ENCODE measurements at places on chromosomes 11 and 22.

GRCh38 chr22:22721681-22722354 is 77.4 kb downstream of the GGTLC2 start:
- DNase-seq, result no peak

GRCh38 chr11:114081641-114082414 is 22.3 kb downstream of the ZBTB16 start:
- DNase-seq, result no peak

DNA sequence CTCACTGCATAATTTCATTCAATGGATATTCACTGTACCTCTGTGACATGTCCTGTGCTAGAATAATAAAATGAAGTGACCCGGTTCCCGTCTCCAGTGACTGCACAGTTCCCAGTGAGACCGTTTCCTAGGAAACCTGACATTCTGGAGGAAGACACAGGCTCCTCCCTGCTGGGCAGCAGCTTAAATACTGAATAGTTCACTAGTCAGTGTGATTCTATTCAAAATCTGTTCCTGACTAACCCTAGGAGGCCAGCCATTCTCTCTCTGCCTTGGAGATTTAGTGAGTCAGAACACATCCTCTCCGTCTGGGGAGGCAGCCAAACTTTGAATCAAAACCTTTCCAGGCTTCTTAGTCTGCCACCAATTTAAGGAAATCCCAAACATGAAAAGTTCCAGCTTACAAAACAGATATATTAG is 11.3 kb downstream of the TRIM66 start:
- no peak for DNase-seq

GRCh38 chr11:8870411-8871170 is 40.4 kb upstream of the AKIP1 start:
- DNase-seq, result no peak

GRCh38 chr22:38111925-38112355 is 1.5 kb upstream of the BAIAP2L2 start:
- DNase-seq, result no peak

GRCh38 chr11:134583397-134583990 is 171.5 kb upstream of the B3GAT1 start:
- no peak for DNase-seq

GRCh38 chr11:117849781-117850414 is 25.4 kb upstream of the FXYD2 start:
- no peak for DNase-seq

GRCh38 chr11:60530454-60531100 is 15.4 kb downstream of the MS4A13 start:
- DNase-seq, result no peak

DNA sequence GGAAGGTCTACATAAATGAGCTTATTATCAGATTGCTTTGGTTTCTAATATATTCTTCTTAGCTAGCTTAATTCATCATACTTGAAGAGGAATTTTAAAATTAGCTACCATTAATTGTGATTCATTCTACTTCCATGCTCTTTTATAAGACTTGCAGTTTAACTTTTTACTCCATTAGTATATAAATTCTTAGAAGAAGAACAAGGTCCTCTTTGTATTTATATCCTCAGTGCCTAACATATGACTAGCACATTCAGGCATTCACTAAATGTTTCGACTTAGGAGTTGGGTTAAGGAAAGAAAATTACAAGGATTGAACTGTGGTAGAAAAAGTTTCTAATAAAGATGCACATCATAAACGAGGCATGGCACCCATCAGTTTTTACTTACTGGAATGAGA is 1135.5 kb downstream of the JRKL start:
- DNase-seq, result no peak

DNA sequence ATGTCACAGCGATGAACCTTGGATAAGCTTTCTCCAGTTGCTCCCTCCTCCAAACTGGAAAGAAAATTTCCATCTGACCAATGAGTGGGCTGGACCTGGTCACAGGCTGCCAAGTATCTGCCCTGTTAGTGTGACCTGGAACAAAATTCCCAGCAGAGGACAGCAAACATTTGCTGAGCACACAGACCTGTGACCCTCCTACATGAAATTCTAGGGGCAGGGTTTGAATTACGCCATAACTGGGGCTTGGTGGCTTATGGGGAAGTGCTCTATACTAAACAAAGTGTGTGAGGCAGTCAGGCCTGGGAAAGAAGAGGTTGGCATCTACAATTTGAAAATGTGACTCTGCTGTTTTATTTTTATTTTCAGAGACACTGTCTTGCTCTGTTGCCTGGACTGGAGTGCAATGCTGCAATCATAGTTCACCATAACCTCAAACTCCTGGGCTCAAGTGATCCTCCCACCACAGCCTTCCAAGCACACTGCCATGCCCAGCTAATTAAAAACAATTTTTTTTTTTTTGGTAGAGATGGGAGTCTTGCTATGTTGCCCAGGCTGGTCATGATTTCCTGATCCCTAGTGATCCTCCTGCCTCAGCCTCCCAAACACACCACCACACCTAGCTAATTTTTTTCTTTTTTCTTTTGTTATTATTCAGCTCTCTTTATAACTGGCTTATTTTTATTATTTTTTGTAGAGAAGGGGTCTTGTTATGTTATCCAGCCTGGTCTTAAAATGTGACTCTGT is 13.6 kb upstream of the XBP1 start:
- DNase-seq, result no peak

Measured in T-cell (primary cell).